ENCODE measurements at places on chromosomes 6 and 20.

GRCh38 chr6:25340431-25341202, 61.4 kb downstream of the CARMIL1 start:
- no peak for DNase-seq

- DNase-seq: no peak
Measured at GRCh38 chr6:55176958-55177357, 2.6 kb downstream of the HCRTR2 start.

- DNase-seq: no peak
Measured at GRCh38 chr20:63847237-63848002, 13.9 kb upstream of the ABHD16B start.

GRCh38 chr6:40788661-40789655, 201.8 kb upstream of the LRFN2 start:
- peak; percentile 17 for DNase-seq

DNA sequence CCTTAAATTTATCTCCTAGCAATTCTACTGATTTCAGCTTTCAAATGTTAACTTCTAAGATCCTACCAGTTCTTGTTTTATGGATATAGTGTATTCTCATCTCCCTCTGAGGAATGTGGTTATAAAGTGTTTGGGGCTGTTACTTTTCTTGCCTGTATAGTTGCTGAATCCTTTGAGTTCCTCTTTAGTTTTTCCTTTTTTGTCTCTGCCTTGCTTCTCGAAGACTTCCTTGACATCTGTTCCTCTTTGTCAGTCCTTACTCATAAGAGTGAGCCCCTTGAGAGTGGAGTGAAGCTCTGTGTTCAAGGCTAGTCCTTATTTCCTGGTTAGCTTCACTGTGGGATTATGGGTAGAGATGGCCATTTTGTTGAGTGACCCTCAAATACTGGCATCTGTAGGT, 84.6 kb downstream of the ELOVL4 start:
- no peak for DNase-seq

DNA sequence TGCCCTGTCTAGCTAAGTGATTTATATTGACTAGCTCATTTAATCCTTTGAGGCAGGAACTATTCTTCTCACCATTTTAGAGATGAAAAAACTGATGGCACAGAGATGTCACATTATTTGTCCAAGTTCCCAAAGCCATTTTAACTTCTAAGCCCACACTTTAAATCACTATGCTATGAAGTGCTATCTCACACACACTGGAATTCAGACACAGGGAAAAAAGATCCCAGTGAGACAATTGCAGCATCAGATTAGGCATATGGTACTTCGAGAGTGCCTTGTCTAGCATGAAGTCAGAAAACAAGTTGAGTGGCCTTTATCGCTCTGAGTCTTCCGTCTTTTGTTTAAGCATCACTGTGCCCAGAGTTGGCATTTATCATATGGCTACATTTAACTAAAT, 54.1 kb upstream of the PDE7B start:
- DNase-seq: no peak

GRCh38 chr6:79077715-79078074, 359 bp downstream of the PHIP start:
- peak; percentile 49 for DNase-seq

DNA sequence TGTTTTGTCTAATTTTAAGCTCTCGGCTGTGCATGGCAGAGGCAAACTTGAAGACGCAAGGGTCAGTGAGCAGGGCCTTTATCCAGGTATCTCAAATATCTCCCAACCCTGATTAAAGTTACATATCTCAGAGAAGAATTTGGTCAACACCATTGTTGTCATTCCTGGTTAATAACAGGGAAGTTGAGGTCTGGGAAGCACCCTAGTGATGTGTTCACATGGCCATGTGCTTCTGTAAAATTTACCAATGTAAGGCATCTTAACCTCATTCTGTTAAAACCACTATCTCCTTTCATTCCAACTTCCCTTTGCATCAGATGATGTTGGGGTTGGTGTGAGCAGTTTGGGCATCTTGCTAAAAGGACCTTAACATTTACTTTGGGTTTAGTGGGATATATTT, 4.0 kb upstream of the FAM110A start:
- DNase-seq: no peak

- DNase-seq: no peak
Measured at GRCh38 chr6:168711049-168711640, 270.2 kb downstream of the SMOC2 start.

GRCh38 chr6:131967948-131968347, 16.8 kb upstream of the CCN2 start:
- no peak for DNase-seq

DNA sequence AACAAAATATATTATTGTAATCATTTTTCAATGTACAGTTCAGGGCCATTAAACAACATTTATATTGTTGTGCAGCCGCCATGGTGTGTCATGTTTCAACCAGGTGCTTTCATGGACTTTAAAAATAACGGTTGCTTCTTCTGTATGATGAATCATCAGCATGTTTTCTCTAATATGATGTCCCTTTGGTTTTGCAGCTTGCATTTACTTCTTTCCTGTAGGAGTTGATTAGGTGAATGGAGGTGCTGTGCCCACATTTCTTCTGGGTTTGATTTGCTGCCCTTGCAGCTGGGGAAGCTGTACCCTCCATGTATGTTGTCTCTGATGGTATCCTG, 54.9 kb upstream of the TULP4 start:
- no peak for DNase-seq

DNA sequence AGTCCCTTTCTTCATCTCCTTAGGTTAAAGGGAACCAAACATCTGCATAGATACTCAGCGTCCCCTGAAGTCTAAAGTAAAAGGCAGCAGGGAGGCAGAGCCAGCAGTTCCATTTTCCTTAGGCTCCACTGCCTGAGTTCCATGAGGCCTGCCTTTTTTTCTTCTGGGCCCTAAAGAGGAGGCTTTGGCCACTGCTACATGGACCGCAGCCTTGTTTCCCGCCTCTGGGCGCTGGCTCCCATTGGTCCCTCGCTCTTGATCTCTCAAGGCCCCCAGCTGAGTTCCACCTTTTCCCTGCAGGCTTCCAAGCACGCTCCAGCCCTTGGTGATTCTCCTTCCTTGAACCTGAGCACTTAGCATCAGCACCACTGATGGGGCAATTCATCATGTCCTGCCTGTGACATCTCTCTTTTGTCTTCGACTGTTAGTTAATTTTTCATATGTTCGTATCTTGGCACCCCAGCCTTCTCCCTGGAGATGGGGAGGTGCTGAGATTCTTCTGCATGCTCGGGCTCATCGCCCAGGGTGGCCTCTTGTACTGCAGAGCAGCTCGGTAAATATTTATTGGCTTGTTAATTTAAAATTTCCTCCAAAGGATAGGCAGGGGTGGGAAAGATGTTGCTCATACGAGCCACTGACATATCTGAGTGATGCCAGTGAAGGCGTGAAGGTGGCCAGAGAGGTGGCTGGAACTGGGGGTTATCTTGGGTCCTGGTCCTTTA, 3.4 kb downstream of the MLN start:
- DNase-seq: no peak

GRCh38 chr20:24819331-24819965, 129.6 kb upstream of the CST7 start:
- no peak for DNase-seq

- no peak for DNase-seq
Measured at GRCh38 chr20:32368925-32369324, 10.8 kb downstream of the ASXL1 start.

GRCh38 chr20:20317195-20317594, 50.7 kb upstream of the INSM1 start:
- DNase-seq: no peak

DNA sequence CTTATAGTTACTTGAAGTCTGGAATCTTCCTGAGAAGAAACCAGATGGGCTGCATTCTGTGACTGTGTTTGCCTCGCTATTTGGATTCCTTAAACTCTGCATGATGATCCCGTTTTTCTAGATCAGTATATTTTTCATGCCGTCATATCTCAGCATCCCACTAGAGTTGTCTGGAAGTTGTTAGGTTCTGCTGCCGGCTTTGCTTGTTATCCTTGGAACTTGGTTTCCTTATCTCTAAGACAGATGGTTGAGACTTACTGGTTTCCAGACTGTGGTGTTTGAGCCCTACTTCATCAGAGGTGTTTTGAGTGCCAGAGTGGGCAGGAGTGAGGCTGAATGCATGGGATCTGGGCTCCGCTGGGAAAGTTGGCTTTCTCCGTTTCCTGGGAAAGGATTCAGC, 50.3 kb downstream of the CDS2 start:
- DNase-seq: no peak

DNA sequence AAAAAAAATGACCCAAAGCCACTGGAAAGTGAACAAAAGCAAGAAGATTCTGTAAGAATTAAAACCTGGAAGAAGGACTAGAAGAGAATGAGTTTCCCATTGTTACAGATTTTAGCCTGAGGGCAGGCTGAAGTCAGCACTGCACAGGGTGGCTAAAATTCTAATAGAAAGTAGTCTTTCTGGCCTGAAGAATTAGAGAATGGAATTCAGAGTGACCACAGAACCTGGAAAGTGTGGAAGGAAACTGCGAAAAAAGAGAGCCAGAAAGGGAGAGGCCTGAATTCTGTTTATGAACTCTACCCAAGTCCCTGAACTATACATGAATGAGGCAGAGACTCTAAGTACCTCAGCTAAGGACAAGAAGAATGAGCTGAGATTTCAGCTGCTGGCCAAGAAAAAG, 38.9 kb upstream of the FILIP1 start:
- DNase-seq: no peak

DNA sequence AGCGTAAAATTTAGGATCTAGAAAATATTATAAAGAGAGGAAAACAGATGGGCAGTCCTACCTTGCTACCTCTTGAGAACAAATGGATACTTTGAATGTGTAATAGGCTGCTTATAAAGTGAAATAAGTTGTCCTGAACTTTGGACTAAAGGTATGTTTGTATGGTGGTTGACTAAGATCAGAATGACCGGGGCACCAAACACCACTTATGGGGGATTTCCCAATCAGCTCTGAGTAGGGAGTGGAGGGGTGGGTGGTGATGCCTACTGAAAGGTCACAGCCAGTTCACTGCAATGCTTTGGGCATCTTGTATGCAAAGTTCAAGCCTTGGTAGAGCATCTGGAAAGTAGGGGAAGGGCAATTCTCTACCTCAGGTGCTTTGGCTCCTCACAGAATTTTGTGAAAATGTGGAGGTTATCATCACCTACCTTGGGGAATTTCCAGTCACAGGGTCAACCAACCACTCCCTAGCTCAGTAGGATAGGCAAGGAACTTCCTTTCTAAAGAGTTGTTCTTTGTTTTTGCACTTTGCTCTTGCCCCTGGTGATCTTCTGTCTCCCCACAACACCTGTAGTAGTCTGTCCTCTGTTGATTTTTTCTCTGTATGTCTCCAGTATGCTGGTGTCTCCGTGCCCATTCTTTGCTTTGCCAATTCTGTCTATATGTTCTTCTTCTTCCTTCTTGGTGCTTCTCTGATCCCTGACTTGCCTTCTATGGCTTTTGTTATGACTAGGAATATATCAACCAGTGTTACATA, at the start of gene TRIM31:
TRIM31 (minus strand) TSS at position 88 of the 757 bp plus-strand sequence. CDS start 285 bp downstream, outside the sequence.
- DNase-seq: no peak

GRCh38 chr6:39520411-39520810, 197.9 kb upstream of the KCNK16 start:
- no peak for DNase-seq

DNA sequence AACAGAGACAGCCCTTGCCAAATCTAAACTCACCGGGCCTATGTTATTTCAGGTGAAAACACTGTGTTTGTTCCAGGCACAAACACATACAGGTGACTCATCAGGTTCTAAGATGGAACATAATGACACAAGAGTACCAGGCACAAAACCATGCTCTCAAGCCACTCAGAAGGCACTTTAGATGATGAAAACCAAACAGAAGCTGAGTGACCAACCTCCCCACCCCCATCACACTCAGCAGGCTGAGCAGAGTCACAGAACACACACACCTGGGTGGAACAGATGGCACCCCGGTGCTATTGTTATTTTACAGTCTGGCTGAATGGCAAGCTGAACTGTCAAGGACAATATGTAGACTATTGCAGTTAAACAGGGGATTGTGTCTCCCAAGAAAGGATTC, 20.6 kb upstream of the NKX2-2 start:
- no peak for DNase-seq

DNA sequence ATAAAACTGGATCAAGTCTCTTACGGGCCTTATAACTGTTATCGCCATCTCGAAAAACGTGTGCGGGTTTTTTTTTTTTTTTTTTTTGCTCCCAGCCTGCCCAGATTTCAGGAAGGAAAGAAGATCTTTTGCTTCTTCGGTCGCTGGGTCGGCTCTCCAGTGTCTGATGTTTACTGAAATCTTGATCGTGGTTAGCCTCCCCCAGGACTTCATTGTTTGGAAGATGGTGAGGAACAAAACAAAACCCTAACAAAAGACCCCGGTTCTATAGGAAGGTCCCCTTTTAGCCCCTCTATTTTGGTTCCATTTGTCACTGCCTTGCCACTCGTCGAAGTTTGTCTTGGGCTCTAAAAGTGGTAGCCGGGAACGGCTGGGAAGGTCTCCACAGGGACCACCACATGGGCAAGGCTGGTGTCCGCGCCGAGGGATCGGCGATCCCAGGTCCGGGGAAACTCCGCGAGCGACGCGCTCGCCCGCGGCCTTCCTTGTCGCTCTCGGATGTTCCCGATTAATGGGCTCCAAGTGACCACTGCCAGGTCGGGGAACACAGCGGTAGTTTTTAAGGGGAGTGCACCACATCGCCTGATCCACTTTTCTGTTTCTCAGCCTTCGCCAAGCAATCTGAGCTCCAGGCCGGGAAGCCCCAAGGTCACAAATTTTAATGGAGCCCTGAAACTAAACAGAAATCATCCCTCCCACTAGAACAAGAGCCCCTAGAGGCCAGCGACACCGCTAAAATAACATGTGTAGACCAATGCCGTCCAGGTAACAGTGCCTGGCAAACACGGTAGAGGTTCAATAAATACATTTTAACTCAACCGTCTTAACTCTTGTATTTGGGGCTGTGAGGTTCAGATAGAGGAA, 27.0 kb downstream of the TRIM27 start:
- peak; percentile 36 for DNase-seq

- DNase-seq: no peak
Measured at GRCh38 chr6:154604119-154604518, 93.6 kb upstream of the CNKSR3 start.
